Left kidney (tissue), 8 donors: ENCODE measurements at places on chromosomes 11 and 22.

- no peak for DNase-seq
Measured at GRCh38 chr11:79285756-79286155, 155.1 kb downstream of the TENM4 start.

- no peak for DNase-seq
Measured at GRCh38 chr11:124864176-124864891, 898 bp upstream of the ROBO3 start.

GRCh38 chr11:63564784-63565350 is 1.7 kb upstream of the PLAAT2 start:
- no peak for DNase-seq

DNA sequence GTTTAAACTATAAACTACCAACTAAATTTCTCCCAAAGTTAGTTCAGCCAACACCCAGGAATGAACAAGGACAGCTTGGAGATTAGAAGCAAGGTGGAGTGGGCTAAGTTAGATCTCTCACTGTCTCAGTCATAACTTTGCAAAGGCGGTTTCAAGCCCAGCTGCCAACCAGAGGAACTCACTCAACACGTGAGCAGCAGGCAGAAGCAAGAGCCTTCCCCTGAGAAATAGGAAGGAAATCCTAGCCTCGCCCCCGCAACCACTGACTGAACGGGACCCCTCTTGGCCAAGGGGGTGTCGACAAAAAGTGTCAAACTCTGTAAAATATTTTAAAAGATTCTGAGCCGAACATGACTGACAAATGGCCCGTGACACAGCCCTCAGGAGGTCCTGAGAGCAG is 4.4 kb upstream of the KRTAP5-9 start:
- no peak for DNase-seq

DNA sequence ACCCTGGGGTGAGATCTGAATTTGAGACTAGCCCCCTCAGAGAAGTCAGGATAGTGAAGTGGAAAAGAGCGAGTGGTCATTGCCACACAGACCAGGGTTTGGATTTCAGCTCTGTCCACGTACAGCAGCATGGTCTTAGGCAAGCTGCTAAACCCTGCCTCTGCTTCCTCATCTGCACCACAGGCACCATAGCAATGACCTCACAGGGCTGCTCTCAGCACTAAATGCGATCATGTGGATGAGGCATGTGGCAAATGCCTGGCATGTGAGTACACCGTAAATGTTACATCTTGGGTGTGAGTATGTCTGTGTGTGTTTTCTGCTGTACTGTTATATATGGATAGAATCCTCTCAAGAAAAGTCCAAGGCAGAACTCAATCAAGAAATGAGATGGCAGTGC is 15.8 kb downstream of the NAV2 start:
- no peak for DNase-seq

GRCh38 chr22:23387827-23388516 is 192.1 kb downstream of the IGLL1 start:
- DNase-seq: no peak

DNA sequence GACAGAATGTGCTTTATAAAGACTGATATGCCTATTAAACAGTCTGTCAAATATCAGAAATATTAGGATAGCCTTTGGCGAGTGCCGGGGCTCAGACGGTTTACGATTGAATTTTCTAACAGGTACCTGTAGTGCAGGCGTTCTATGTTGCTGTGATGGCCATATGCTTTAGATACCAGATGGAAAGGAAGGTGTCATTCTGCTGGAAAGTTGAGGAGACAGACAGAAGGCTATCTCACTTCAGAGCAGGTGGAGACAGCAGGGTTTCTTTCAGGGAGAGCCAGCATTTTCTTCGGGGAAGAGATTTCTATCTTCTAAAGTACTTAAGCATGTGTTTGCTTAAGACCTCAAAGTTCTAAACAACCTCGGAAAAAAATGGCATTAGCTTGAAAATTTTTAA is 415.4 kb downstream of the NTM start:
- no peak for DNase-seq

DNA sequence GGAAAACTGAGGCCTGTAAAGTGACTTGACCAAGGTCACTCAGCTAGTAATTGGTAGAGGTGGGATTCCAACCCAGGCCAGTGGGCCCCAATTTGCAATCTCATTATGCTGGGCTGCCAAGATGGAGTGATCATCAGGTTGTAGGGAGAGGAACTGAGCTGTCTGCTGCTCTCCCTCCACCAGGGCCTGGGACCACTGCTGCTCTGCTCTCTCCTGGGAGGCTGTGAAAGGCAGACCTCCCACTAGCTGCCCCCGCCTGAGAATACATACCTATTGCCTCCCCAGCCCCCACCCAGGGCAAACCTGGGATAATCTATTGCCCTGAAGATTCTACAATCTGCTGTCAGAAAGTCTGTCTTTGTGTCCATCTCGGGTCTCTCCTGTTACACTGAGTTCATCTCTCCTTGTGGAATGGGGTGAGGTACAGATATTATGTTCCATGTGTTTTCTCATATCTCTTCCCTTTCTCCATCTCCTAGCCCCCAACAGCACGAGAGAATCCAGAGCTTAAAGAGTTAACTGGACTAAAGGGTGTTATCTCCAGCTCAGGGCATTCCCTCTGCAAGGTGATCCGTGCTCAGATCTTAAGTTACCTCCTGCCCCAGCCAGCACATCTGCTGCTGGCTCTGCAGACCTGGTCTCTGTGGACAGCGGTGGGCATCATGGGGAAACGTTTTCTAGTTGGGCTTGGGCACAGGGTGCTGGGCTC is 5.6 kb downstream of the NECTIN1 start:
- DNase-seq: no peak

- DNase-seq: no peak
Measured at GRCh38 chr22:35119494-35119893, 53.5 kb downstream of the ISX start.

- no peak for DNase-seq
Measured at GRCh38 chr11:69000391-69000790, 12.7 kb downstream of the MRGPRF start.

DNA sequence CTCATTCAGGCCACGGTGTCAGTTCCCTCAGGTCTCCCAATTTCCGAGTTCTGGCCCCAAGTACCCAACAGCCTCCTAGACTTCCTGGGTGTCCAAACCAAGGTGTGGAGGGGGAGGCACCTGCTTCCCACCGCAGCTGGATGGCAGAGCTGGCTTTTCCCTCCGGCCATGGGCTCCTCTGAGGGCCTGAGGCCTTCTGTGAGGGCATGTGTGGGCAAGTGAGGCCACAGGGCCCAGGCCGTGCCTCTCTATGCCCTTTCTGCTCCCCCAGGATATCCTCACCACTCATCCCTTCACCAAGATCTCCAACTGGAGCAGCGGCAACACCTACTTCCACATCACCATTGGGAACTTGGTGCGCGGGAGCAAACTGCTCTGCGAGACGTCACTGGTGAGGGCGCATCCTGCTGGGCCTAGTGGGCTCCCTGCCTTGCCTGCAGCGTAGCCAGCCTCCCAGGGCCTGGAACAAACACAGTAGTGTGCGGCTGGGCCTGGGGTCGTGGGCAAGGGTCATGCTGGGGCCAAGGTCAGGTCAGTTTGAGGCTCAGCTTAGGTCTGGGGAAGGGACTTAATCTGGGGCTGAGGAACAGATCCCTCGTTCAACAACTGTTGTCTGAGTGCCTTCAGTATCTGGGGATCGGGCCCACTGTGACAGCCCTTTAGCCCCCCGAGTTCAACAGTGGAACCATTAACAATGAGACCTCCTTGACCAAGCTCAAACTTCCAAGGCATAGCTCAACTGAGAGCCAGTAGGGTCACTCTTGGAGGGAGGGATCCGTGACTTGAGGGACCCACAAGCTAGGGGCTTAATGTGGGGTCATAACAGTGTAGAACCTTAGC is 85.8 kb downstream of the MYO7A start:
- DNase-seq: no peak
